ENCODE measurements at places on chromosomes 2 and 18.

DNA sequence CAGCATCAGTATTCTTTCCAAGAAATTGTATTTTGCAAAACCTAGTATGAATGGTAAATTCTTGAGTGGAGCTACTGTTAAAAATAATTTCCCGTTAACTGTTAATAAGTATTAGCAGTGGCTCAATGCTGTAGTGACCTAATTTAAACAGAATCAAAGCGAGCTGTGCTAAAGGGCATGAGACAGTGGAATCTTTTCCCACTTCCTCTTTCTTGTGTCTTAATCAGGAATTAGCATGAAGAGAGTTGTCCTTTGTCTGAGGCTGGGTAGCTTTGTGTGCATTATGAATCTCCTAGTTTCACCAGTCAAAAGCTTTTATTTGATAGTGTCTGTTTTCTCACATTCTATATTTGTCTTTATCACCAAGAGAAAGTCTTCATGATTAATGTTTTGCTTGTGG, 298.8 kb upstream of the GCFC2 start:
- DNase-seq, result no peak

GRCh38 chr18:3524706-3525105, 74.7 kb downstream of the TGIF1 start:
- DNase-seq, result no peak

DNA sequence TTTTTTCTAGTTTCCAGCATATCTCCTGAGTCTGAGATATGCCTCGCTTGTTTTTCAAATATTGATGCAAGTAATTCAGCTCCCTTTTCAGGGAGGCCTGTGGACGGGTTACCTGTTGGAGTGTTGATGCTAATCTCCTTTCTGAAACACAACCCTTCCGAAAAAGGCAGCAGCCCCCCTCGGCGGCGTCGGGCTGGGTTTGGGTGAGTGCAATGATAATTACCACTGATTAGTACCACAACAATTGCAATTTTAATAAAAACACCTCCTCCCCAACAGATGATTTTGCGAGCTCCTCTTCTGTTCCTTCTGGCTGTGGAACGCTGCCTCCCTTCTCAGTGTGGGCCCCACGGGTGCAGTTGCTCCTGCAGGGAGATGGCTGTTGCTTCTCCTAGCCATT, 66.3 kb downstream of the PTGR3 start:
- no peak for DNase-seq

DNA sequence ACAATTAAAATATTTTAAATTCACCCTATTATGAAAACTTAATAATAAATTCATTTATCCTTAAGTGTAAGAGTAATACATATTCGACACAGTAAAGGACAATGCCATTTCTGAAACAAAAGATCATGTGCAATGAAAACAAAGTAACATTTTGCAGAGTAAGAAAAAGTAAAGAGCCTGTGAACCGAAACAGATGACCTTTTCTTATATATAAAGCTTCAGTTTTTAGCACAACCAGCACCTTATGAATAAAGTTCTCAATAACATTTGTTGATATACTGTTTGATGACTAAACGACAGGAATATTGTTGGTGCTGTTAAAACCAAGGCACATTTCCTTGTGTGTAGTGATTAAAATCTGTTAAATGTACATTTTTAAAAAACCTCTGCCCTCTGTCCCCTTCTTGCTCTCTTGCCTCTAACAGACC, 1.5 kb downstream of the PELI1 start:
- DNase-seq, result no peak

DNA sequence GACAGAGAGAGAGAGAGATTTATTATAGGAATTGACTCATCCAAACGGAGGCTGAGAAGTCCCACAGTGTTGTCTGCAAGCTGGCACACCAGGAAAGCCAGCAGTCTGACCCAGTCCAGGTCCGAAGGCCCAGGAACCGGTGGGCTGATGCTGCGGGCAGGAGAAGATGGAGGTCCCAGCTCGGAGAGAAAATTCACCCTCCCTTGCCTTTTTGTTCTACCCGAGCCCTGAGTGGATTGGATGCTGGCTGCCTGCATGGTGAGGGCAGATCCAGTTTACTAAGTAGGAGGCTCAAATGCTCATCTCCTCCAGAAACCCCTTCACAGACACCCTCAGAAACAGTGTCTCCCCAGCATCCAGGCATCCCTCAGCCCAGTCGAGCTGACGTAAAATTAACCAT, 22.2 kb upstream of the STK25 start:
- no peak for DNase-seq

DNA sequence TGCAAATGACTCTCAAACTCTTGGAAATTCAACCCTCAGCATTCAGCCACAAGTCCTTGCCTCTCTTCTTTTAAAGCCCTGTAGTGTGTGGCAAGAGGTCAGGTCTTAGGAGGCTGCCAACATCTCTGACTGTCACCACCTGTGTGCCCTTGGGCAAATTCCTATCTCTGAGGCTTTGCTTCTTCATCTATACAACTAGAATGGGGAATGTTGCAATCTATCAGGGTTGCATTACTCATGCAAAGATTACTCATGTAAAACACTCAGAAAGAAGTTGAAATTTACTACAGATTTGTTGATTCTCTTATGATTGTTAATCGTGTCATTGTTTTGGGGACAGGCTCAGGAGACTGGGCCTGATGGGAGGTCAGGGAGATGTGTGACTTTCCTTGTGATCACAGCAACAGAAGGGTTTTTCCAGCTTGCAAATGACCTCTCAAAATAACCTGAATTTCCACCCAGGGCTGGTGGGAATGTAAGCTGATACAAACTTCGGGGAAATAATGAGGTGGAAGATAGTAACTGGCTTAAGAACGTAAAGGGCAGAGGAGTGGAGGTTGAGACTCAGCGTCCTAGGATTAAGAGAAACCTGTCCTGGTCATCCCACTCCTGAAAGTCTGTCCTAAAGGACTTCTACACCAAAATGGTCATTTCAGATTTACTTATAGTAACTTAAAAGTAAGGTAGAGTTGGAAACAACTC, 32.1 kb upstream of the SIGLEC15 start:
- no peak for DNase-seq

- no peak for DNase-seq
Measured at GRCh38 chr2:122539920-122540319, 784.5 kb downstream of the TSN start.

GRCh38 chr2:239444626-239445577, 44.1 kb upstream of the HDAC4 start:
- no peak for DNase-seq

GRCh38 chr2:24643051-24643450, 150.1 kb downstream of the PTRHD1 start:
- DNase-seq, result no peak

DNA sequence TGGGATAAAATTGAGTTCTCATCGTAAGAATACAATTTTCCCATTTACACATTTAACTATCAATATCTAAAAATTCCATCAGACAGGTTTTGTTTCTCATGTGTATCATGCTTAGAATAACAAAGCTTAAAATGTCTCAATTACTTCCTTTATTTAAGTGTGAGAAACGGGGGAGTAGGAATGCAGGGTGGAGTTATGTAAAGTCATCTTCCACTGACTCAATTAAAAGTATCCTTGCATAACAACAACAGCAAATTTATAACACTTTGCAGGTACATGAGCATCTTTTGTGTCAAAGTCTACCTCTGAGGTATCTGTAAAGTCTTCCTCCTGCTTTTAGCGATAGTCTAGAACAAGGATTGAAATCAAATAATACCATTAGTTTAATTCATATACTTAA, 327.1 kb downstream of the EPHA4 start:
- no peak for DNase-seq

DNA sequence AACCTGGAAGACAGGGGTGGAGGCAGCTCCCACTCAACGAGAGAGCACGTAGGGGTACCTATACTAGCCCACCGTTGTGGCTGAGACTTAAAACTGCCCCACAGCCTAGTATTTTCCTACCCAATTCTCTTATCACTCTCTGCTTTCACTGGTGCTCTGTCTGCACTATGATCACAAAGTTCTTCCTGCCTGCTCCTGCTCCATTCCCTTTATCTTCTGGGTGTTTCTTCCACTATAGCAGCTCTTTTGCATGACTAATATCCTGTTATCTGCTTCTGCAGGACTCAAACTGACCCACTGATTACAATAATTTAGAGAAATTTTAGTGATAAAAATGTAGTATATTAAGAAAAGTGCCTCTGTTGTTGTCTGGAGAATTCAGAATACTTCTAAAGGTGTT, 184.8 kb downstream of the LRP1B start:
- no peak for DNase-seq

- no peak for DNase-seq
Measured at GRCh38 chr2:138298120-138298814, 203.3 kb upstream of the SPOPL start.

DNA sequence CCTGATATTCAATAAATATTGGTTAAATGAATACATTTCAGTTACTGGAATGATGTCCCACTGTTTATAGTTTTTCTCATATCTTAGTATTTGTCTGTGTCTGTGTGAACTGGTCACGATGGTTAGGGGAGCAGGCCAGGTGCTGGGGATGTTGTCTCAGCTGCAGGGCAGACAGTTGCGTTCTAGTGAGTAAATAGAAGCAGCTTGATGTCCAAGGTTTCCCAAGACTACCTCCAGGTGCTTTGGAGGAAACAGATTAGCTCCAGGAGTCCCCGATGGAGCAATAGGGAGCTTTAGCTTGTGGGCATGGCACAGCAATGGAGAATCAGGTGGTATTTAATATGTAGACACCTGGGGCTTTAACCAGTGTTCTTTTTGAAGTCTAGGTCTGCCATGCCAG, 75.5 kb downstream of the GULP1 start:
- DNase-seq, result no peak

DNA sequence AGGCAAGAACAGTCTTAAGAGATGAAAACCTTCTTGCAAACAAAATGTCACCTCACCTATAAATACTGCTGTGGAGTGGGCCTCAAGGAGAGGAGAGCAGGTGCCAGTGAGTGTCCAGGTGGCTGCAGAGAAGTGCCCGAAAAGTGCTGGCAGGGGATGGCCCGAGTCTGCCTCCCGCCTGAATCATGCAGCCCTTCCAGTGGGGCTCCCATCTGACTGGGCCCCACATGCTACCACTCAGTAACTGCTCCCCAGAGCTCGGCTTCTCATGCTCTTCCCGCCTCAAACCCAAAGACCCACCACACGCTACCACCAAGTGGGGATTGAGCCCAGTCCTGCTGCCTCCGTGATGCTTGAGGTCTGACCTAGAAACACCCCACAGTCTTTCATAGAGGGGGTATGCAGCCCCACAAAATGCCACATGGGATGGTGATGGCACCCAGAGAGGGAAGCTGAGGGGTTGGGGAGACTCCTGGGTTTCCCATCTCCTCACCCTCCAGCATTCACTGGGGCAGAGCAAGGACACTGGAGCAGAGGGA, 7.4 kb downstream of the HS6ST1 start:
- DNase-seq, result no peak

GRCh38 chr2:159084384-159085370, 116.2 kb downstream of the TANC1 start:
- DNase-seq, result no peak

GRCh38 chr2:223563462-223563861, 38.7 kb downstream of the SCG2 start:
- peak; percentile 21 for DNase-seq

- DNase-seq, result no peak
Measured at GRCh38 chr2:85133751-85134254, 611 bp downstream of the TCF7L1 start.

GRCh38 chr2:234679741-234680687, 183.1 kb upstream of the ARL4C start:
- DNase-seq, result no peak

GRCh38 chr2:192876698-192877097, 682.0 kb upstream of the TMEFF2 start:
- DNase-seq, result no peak

DNA sequence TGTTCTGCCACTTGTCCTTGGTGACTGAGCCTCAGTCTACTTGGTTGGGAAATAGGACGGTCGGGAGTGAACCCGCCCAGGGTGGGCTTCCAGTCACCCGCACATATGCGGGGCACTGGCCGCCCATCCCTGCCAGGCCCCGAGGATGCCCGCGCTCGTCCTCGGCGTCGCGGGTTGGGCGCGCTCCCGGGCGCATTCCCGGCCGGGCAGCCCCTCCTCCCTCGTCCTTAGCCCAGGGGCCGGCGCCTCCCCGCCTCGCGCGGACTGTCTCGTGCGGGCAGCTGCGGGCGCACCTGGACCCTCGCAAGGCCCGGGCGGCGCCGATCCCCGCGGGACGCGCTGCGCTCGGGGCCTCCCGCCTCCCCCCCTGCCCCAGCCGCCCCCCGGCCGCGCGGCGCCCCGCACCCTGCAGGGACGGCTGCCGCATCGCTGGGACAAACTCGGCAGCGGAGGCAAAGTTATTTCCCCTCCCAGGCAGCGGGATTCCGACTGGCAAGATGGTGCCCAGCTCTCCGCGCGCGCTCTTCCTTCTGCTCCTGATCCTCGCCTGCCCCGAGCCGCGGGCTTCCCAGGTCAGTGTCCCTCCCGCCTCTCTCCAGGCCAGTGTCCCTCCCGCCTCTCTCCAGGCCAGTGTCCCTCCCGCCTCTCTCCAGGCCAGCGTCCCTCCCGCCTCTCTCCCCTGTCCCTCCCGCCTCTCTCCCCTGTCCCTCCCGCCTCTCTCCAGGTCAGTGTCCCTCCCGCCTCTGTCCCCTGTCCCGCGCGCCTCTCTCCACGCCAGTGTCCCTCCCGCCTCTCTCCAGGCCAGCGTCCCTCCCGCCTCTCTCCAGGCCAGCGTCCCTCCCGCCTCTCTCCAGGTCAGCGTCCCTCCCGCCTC, at the start of gene FBLN7:
FBLN7 (plus strand) TSS at position 227 of the 874 bp plus-strand sequence; CDS start at position 498, 271 bp downstream.
- DNase-seq, result no peak

DNA sequence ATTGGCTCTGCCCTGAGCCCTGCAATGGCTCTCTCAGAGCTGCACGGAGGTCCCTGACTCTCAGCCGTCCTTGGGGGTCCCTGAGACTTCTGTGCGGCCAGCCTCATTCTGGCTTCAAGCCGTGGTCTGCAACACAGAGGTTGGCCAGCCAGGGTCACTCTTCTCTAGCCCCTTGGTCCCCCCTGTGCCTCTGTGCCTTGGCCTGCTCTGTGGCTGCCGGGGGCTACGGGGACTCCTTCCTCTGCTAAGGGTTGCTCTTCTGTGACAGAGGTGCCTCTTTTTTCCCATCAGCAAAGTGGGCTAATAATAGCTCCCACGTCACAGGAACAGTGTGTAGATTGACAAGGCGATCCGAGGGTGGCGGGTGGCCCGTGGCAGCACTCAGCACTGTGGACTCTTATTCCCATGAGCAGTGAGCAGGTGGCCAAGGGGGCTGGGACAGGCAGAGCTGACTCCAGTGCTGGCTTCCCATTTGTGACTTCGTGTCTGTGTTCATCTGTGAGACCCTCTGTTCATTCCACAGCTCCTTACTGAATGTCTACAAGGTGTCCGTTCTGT, 19.4 kb downstream of the INHBB start:
- DNase-seq, result no peak

- no peak for DNase-seq
Measured at GRCh38 chr2:209321076-209321475, 102.8 kb upstream of the MAP2 start.

Measured in NCI-H1436 (cell line).